ENCODE measurements at places on chromosomes 11 and 22.

DNA sequence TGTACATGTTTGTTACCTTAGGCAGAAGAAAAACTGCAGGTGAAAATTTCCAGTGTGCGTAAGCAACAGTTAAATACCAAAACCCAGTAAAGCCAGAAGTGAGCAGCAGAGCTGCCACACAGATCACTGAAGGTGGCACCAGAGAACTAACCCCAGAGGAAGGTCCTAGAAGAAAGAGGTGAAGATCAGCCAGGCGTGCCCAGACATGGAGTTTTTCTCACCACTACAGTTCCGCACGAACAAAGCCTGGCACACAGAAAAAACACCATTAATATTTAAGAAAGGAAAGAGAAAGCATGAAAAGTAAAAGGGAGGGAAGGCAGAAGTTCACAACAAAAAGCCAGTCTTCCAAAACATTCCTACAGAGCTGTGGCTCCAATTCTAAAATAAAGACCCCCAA lies 60.7 kb downstream of the STK33 start:
- no peak for DNase-seq
- no peaks in the 10 kb centered on the region for H3K4me1 ChIP-seq
- H3K27ac ChIP-seq: no peak overlapping the region
- H3K4me3 ChIP-seq: no peak overlapping the region

GRCh38 chr11:117950993-117951961 lies 22.1 kb upstream of the TMPRSS13 start:
- DNase-seq: peak; percentile 60
- peaks cover 84% of the 10 kb centered on the region for H3K4me1 ChIP-seq
- peak overlapping the region; percentile 93 for H3K27ac ChIP-seq
- H3K27me3 ChIP-seq: no peaks in the 10 kb centered on the region

DNA sequence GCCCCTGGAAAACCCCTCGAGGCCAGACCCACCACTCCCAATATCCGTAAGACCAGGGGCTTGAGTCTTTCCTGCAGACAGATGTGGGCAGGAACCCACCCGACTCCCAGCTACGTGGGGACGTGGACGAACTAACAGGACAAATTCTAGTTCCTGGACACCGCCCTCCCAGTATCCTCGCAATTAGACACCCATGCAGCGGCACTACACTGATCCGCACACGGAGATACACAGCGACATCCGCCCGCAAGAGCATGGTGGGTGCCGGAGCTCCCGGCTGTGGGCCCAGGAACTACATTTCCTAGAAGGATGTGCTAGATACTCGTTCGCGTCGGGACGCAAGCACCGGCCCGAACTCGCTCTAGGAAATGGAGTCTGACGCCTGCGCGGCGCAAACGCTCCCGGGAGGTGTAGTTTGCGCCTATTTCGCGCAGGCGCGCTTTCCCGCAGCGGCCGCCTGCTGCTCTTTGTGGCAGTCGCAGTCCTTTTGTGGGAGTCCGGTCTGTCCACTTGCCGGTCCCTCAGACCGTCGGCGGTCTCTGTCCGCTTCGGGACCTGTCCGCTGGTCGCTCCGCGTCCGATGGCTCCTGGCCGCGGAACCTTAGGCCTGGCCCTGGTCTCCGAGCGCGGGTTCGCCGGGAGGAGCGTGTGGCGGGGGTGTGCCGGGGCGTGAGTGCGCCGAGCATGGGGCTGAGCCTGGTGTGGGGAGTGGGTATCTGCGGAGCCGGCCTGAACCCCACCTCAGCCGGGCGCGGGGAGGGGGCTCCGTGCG lies at the start of gene ZNF74:
Gene ZNF74, plus strand, starts transcription at position 447 of the 772 bp plus-strand sequence. CDS start 478 bp downstream, outside the sequence.
- H3K4me3 ChIP-seq: peak within 1 kb of the TSS; percentile 86
- peaks cover 9% of the 10 kb centered on the region for H3K36me3 ChIP-seq
- H3K27me3 ChIP-seq: no peaks in the 10 kb centered on the region

DNA sequence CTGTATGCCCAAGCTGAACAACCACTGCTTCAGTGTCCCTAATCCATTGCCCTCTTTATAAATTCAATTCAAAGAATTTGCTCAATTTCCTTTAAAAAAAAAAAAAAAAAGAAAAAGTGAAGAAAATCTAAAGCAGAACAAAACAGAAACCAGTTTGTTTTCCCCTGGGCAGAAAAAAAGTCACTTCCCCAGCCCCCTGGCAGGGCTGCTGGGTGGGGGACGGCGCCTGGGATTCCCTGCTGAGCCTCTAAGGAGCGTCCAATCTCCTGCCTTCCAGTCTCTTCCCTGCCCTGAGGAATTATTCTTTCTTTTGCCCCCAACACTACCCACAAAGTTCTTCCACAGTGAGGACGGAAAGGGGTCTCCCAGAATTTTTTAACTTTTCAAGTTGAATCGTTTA lies 23.9 kb downstream of the DKK3 start:
- H3K27ac ChIP-seq: no peak overlapping the region
- no peaks in the 10 kb centered on the region for H3K36me3 ChIP-seq
- H3K4me3 ChIP-seq: no peak overlapping the region
- H3K4me1 ChIP-seq: peaks cover 6% of the 10 kb centered on the region
- no peaks in the 10 kb centered on the region for H3K27me3 ChIP-seq

- H3K36me3 ChIP-seq: no peaks in the 10 kb centered on the region
- no peak for DNase-seq
- H3K4me3 ChIP-seq: no peak overlapping the region
- H3K27me3 ChIP-seq: peaks cover 1% of the 10 kb centered on the region
These were observed 44.9 kb upstream of the EIF3D start for GRCh38 chr22:36573815-36574363.

DNA sequence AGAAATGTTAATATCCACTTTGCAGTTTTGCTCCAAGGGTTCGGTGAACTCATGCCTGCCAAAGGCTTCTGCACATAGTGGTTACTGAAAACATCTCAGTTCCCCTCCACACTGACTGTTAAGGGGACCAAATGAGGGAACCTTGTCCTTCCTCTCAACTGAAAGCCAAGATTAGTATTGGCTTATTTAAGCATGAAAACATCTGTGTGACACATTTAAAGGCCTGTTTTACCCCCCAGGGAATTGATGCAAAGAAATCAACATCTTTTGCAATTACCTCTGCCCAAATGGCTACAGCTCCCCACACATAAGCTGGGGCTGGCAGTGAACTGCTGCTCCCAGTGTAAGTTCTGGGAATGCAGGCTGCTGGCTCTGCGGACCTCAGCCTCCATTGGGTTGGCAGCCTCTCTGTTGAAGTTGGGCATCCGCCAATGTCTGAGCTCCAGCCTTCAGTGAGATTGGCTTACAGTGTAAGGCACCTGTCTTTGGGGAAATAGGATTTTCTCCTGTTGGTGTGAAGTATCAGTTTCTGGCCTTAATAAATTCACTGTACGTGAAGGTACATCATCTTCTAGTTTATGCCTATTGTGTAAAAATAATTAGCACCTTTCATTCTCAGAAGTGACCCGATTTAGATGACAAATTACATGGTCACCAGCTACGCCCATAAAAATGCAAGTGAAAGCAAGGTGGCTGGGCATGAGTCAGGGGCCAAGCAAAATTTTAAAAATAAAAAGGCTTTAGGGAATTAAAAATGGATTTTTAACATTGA lies 213.4 kb upstream of the SYN3 start:
- no peak overlapping the region for H3K4me3 ChIP-seq
- no peak overlapping the region for H3K27ac ChIP-seq
- H3K27me3 ChIP-seq: no peaks in the 10 kb centered on the region
- H3K4me1 ChIP-seq: no peaks in the 10 kb centered on the region
- H3K36me3 ChIP-seq: no peaks in the 10 kb centered on the region

DNA sequence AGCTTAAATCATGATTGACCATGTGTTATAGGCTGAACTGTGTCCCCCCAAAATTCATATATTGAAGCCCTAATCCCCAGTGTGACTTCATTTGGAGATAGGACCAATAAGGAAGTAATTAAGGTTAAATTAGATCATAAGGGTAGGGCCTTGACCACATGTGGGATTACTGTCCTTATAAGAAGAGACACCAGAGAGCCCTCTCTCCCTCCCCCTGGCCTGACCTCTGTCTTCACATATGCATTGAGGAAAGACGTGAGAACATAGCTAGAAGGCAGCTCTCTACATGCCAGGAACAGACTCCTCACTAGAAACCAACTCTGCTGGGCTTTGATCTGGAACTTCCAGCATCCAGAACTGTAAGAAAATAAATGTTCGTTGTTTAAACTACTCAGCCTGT lies 13.6 kb upstream of the NUP50 start:
- H3K27ac ChIP-seq: no peak overlapping the region
- no peak overlapping the region for H3K4me3 ChIP-seq
- peaks cover 31% of the 10 kb centered on the region for H3K36me3 ChIP-seq
- H3K4me1 ChIP-seq: peaks cover 7% of the 10 kb centered on the region

DNA sequence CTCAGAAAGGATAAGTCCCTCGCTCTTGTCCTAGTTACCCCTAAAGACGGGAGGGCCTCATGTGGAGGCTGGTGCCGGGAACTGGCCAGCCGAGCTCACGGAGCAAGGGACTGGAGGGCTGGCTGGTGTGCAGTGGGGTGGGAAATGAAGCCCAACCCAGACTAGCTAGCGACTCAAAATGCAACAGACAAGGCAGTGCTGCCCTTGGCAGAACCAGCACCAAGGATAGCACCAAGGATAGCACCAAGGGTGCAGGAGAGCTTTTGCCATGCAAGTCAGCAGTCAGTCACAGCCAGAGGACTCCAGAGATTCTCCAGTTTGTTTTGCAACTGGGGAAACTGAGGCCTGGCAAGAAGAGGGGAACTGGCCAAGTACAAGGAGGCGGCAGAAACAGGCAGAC lies 6.5 kb upstream of the BATF2 start:
- no peaks in the 10 kb centered on the region for H3K27me3 ChIP-seq
- DNase-seq: no peak
- no peaks in the 10 kb centered on the region for H3K36me3 ChIP-seq
- peaks cover 7% of the 10 kb centered on the region for H3K4me1 ChIP-seq

DNA sequence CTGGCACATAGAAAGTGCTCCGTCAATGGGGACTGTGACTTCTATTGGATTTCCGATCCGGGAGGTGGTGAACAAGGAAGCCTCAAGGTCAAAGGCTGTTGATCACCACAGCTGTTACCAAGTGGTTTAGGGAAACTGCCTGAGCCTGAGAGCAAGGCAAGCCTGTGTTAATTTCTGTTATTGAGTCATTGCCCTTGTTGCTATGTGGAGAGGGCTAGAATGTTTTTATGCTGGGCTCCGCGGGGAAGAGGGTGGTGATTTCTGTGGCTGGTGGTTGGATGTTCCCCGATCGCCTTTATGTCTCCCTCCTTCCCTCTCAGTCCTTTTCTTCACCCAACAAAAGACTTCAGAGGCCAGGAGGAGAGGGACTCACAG lies 108.5 kb upstream of the ALX4 start:
- no peak overlapping the region for H3K4me3 ChIP-seq
- no peaks in the 10 kb centered on the region for H3K27me3 ChIP-seq
- H3K36me3 ChIP-seq: no peaks in the 10 kb centered on the region
- no peak for DNase-seq

DNA sequence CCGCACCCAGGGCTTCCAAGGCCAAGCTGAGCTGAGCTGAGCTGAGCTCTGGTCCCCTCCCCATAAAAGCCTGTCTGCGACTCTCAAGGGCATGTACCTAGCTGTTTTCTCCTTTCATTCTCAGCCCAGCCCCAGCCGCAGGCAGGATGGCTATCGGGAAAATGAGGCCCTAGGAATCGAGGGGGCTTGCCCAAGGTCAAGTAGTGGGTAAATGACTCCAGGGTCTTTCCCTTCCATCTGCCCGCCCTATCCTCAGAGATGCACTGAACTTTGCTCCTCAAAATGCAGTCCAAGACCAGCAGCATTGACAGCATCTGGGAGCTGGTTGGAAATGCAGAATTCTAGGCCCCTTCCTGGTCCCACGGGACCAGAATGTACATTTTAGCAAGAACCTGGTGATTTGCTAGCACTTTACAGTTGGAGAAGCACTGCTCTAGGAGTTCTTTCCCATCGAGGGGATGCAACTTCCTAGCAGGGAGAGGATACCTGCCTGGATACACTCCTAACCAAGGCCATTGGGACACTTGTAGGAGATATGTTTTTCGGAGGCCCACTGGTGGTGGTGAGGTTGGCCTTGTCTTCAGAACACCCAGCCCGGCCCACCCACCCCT lies 43.2 kb upstream of the ACCSL start:
- H3K4me3 ChIP-seq: no peak overlapping the region
- DNase-seq: no peak

DNA sequence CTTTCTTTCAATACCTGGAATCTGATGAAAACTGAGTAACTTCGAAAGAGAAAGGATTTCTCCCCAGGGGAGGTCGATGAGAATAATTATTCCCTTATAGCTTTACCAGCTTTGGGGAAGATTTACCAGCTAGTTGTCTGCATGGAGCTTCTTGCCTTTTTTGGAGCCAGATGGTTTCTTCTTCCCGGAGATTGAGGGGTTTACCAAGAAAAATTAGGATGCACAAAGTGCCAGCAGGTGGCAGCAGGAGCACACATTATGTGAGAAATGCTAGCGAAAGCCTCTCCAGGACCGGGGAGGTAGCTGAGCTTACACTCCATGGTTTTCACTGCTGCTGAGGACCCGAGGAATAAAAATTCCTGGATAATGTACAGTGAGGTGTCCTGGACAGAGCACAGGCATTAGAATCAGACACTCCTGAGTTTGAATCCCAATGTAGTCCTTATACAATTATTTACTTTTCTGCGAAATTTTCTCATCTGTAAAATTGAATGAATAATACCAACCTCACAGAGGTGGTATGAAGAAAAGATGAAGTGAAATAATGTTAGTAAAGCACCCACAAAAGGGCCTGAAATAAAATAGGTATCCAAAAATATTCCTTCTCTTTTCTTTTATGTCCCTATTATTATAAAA lies 46.0 kb upstream of the PARVA start:
- peak; percentile 86 for DNase-seq
- peaks cover 3% of the 10 kb centered on the region for H3K4me1 ChIP-seq
- peaks cover 2% of the 10 kb centered on the region for H3K36me3 ChIP-seq
- H3K27ac ChIP-seq: no peak overlapping the region
- H3K4me3 ChIP-seq: no peak overlapping the region

- no peak overlapping the region for H3K27ac ChIP-seq
- H3K36me3 ChIP-seq: no peaks in the 10 kb centered on the region
- H3K27me3 ChIP-seq: no peaks in the 10 kb centered on the region
- no peak overlapping the region for H3K4me3 ChIP-seq
- H3K4me1 ChIP-seq: peaks cover 5% of the 10 kb centered on the region
These were observed 32.4 kb downstream of the CREB3L1 start for GRCh38 chr11:46309814-46310259.

GRCh38 chr11:106391771-106392420 lies 314.4 kb downstream of the AASDHPPT start:
- no peak overlapping the region for H3K4me3 ChIP-seq
- H3K4me1 ChIP-seq: no peaks in the 10 kb centered on the region
- no peak overlapping the region for H3K27ac ChIP-seq
- DNase-seq: no peak
- H3K27me3 ChIP-seq: no peaks in the 10 kb centered on the region

DNA sequence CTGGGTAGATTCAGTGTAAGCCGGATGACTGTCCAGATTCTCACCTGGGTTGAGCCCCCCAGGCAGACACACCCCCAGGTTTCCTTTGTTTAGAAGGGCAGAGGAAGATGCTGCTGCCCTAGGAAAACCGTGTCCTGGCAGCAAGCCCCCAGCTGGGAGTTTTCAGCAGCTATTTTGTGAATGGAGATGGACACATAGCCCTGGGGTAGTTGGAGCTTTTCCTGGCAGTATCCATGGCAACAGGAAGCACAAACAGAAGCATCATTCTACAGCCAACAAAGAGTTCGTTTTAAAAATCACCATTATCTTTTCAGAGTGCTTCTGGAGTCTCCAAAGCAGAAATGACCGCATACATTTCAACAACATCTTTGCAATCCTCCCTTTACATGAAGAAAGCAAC lies 245.5 kb downstream of the BRD1 start:
- no peaks in the 10 kb centered on the region for H3K27me3 ChIP-seq
- no peaks in the 10 kb centered on the region for H3K4me1 ChIP-seq
- DNase-seq: no peak
- H3K4me3 ChIP-seq: no peak overlapping the region

Data from activated CD8-positive, alpha-beta T cell treated with anti-CD3 and anti-CD28 coated beads for 36 hours (primary cell).